Activated CD4-positive, alpha-beta T cell treated with anti-CD3 and anti-CD28 coated beads for 1 hour (primary cell): ENCODE measurements at places on chromosomes 4 and X.

DNA sequence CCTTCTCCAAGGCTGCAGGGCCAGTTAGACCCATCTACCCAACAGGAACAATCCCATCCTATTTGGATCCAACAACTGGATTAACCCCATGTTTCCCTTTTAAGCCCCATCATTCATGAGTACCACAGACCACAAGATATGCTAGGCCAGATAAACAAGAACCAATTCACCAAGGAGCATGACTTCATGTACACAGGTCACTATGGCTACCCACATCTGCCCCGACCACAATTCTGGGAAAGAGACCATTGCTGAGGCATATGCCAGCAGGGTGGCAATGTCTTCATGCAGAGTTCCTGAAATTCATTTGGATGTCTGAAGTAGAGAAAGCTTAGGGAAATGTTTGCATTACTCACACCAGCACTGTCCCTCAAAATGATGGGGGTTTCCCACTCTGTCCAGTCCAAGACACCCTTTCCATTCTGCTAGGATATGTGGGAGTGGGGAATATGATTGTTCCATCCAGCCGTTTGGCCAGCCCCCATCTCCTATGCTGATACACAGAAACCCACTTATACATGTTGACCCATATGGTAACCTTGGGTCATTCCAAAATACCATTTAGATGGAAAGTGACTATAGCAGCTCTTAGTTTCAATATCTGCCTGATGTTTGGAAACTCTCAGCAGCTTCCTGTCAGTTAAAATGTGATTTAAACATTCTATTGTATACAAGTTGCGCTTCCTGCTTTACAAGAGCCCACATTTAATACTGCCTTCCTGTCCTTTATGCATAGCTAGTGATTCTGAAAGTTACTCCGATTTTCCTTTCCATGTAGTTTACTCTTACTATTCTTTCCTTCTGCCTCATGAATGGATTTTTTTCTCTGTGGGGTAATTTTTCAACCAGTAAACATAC lies 129.0 kb downstream of the AMMECR1 start:
- no peak for DNase-seq

DNA sequence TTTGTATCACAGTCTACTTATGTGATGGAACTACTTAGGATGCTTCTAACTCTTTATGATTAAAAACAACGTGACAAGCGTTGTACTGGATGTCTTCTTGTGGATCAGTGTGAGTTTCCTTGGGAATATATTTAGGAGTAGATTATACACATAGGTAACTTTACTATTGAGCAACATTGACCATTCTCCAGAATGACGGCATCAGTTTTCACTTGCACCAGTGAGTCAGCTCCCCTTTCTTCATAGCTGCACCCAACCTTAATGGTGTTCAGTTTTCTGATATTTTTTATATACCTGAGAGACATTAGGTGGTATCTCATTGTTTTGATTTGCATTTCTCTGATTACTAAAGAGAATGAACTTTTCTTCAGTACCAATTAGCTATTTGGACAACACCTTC lies 343.9 kb downstream of the ADGRL3 start:
- DNase-seq = no peak

GRCh38 chr4:37896206-37896860 lies 5.4 kb downstream of the TBC1D1 start:
- DNase-seq = no peak

- peak; percentile 3 for DNase-seq
These were observed 35.5 kb upstream of the HMX1 start for GRCh38 chr4:8906991-8907595.

DNA sequence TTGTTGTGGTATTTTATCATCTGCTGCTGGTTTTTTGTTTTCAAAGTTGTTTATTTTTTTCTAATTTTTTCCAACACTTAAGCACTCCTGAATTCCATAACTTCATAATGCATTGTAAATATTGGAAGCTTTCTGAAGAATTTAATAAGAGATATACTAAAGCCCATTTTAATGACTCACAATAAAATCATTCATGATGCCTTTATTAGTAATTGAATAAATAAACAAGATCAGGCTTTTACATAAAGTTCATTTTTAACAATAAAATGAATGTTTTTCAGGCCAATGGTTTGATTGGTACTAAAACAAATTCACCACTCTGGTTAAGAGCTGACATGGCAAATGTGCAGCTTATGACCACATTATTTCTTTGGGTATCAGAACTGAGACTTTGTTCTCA lies 408.2 kb upstream of the SMIM31 start:
- DNase-seq = no peak

DNA sequence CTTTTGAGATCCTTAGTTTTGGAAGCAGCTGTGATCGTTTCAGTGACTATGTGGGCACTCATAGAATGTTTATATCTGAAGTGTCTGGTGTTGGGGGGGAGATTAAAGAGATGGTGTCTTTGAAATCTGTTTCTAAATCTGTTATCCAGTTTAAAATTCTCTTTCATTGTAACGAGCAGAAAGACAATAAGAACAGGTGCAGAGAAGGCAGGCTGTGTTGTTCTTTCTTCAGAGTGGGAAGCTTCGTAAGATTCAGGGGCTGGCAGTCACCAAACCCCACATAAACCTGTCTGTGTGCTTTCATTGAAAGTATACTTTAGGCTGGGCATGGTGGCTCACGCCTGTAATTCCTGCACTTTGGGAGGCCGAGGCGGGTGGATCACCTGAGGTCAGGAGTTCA lies 16.3 kb upstream of the DHRSX start:
- DNase-seq = no peak

- DNase-seq = no peak
These were observed 37.7 kb downstream of the ACE2 start for GRCh38 chrX:15563056-15563455.

- no peak for DNase-seq
These were observed 133.6 kb downstream of the GPM6A start for GRCh38 chr4:175678451-175678850.

- DNase-seq = no peak
These were observed 58.0 kb downstream of the SPCS3 start for GRCh38 chr4:176377780-176378179.

GRCh38 chr4:35739308-35739707 lies 505.0 kb downstream of the ARAP2 start:
- DNase-seq = no peak

GRCh38 chr4:15444879-15445547 lies 17.2 kb downstream of the C1QTNF7 start:
- DNase-seq = no peak

GRCh38 chr4:138298866-138299265 lies 56.7 kb upstream of the SLC7A11 start:
- no peak for DNase-seq

DNA sequence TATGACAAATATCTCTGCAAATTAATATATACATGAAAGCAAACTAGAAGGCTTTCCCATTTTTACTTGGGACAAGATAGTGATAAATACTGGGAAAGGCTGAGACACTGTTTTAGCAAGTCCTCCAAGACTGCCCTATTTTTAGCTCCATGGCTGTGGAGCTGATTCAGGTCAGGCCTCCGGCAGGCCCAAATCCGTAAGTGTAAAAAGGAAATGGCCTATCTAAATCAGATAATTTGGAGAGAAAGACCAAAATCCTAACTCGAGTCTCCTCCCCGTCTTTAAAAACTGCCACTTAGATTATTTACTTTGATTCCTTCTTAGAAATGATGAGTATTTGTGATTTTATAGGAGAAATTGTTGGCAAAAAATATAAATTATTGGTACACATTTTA lies 2.9 kb downstream of the OTUD4 start:
- DNase-seq = no peak

DNA sequence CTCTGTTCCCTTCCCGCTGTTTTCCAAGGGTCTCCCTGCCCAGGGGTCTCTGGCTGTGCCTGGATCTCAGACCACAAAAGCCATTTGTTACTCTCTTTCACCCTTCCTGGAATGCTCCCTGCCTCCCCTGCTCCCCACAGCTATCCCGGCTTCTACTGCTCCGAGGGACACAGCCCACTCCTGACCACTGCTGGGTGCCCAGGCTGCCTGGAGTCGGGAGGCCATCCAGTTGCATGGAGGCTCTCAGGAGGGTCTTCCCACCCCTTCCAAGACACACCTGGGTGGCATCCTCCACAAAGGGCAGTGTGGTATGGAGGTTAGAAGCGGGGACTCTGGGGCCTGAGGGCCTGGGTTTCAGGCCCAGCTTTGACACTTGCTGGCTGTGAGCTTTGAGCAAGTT lies 101.1 kb downstream of the PPP2R2C start:
- no peak for DNase-seq

DNA sequence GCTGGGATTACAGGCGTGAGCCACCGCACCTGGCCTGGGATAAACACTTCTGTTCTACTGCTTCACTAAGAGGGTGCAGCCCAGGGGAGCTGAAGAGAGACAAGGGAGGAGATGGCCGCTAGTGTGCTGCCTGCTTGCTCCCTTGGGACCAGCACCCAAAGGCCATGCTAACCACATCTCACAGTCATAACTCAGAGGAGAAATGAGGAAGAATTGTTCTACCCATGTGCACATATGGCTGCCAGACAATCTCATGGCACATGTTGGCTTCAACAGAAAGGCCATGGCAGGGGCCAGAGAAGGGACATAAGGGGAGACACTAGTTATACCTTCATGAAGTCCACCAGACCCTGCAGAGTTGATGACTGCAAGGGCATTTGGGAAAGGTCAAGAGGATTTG lies 22.4 kb downstream of the CLDN22 start:
- no peak for DNase-seq

GRCh38 chrX:2705046-2705832 lies 14.1 kb downstream of the CD99 start:
- DNase-seq = no peak

- DNase-seq = no peak
These were observed 119.8 kb upstream of the SLC34A2 start for GRCh38 chr4:25535701-25536473.

- DNase-seq = no peak
These were observed 499.9 kb upstream of the AADAT start for GRCh38 chr4:170589597-170590191.

DNA sequence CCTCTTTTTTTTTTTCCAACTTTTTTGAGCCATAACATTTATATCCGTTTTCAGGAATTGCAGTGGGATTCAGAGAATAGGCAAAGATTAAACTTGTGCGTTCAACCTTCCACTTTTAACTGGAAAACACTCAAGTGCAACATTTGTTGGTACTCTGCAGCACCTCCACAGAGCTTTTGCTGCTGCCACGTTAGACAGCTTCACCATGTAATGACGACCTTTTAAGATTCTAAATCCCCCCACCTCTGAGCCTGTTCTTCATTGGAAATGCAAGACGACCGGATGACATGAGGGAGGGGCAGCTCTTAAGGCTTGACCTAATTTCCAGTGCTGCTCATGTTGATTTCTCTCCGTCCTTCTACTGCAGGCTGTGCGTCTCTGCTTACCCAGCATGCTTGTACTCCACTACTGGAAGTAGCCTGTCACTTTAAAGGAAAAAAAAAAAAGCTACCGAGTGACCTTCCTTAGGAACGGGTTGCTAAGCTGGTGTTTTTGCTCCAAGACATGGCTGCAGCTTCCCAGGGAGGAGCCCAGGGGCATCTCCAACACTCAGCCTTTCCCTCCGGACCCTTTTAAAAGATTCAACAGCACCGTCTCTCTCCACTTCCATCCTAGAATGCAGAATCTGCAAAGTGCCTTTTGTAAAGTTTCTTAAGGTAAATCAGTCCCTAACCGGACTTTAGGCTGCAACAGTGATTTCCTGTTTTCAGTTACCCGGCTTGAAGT lies at the start of gene CC2D2A:
Gene CC2D2A, plus strand, starts transcription at position 481 of the 726 bp plus-strand sequence. CDS start 6,051 bp downstream, outside the sequence.
- no peak for DNase-seq

- DNase-seq = no peak
These were observed 212.5 kb upstream of the PSAPL1 start for GRCh38 chr4:7647186-7647585.
